Activated T-cell treated with anti-CD3 and anti-CD28 coated beads, Interleukin-2, amount 50 U/mL, for 72 hours (primary cell): ENCODE measurements at places on chromosomes 4 and X. TPM values are rescaled to one million over a fixed set of nuclear protein-coding genes. Genes with fewer than 3 reads are reported as not detected.

FGF5 gene
- not detected for total RNA-seq

DDIT4L gene
- total RNA-seq, result 0.90 TPM

GUCY1A1 gene
- total RNA-seq, result 0.28 TPM

PNMA6F gene
- not detected for total RNA-seq

HHIP gene
- total RNA-seq, result not detected

MUC7 gene
- not detected for total RNA-seq

PCDH7 gene
- not detected for total RNA-seq

TMEM271 gene
- not detected for total RNA-seq

AFF1 gene
- 68.6 TPM for total RNA-seq

DNA sequence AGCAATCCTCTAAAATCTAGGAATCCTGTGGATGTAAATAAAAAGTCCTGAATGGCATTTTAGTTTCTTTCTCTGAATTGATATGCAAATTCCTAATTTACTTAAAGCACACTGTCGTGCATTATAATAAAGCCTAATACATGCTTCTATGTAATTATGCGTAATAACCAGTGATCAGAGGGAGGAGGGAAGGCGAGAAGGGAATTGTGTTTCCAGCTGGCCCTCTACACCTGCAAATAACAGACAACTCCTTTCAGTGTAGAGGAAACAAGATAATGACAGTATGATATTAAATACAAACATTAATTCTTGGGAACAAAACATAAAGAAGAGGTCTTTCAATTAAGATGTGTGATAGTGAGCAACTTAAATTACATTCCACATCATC is 419.6 kb upstream of the LCORL start:
- DNase-seq, result no peak

GRCh38 chr4:88078579-88078978 is 71.1 kb downstream of the PKD2 start:
- no peak for DNase-seq

DNA sequence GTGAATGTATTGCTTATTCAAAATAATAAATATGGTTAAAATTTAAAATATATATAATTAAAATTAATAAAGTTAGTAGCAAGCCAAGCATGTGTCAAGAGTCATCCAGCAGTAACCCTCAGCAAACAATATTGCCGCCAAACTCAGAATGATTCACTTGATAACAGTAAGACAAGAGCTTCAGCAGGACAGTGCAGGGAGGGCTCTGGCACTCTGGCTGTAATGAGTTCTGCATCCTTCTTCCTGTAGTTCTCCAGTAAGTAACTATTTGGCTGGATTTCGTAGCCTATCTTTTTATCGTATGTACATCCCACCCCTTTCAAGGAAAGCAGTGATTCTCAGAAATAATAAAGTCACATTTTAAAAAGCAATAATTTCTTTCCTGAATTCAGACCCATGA is 17.6 kb downstream of the OTUD6A start:
- DNase-seq, result no peak
